ENCODE measurements at places on chromosomes 3 and 15.

DNA sequence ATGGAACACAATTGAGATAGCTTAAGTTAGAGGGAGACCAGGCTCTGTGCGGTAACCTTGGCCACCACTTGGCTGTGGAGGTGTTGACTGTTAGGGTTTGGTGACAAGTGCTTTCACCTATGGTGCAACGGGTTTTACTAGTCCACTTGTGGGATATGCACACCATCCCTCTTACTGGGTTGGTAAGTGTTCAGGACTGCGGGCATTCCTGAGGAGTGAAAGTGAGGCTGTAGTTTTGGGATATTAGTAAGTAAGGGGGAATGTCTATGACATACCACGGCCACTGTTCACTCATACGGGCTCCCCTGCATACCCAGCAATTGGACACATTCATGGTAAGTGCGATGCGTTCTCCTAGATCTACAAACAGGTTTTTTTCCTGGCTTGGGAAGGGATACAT, 8.0 kb upstream of the RAD54L2 start:
- DNase-seq: no peak

DNA sequence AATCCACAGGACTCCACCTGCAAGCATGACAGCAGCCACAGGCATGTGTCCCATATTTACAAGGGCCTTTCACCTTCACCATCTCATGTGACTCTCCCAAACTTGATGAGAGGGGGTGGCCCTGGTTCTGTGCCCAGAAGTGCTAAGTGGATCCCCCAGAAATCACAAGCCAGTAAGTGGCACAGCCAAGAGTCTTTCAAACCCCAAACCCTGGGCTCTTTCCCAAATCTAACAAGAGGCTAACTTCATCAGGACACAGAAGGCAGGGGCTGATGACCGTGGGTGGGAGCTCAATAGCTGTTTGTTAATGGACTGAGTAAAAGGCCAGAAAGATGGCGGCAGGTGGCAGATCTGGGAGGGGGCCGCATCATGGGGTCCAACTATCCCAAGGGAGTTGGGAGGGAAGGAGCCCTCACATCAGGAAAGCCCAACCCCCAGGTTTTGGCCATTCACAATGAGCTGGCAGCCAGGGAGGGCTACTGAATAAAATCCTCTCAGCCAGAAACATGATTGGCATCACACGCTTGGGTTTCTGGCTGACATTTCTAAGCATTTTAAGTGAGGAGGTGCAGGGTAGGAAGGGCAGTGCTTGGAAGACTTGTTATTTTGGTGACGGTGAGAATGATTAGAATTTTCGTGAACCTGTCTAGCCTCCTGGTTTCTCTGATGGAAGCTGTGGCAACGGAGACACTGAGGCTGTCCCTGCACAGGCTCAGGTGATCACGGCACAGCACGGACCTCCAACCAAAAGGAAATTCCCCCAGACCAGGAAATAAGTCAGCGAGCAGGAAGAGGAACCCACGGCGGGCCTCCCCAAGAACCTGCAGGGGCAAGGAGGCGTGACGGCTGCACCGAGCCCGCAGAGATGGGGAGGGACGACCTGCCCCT, 109.3 kb downstream of the OXNAD1 start:
- no peak for DNase-seq

DNA sequence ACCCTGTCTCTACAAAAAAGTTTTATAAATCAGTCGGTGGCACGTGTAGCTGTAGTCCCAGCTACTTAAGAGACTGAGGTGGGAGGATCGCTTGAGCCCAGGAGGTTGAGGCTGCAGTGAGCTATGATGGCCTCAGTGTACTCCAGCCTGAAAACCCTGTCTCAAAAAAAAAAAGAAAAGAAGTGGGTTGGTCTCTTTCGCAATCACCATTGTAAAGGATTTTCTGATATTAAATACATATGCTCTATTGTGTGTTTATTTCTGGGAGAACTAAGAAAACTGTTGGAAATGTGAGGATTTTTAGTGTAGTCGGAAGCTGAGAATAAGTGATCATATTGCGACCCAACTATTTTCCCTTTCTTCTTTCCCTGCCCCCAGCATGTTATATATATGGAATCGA, 7.5 kb downstream of the ZNF710 start:
- no peak for DNase-seq

DNA sequence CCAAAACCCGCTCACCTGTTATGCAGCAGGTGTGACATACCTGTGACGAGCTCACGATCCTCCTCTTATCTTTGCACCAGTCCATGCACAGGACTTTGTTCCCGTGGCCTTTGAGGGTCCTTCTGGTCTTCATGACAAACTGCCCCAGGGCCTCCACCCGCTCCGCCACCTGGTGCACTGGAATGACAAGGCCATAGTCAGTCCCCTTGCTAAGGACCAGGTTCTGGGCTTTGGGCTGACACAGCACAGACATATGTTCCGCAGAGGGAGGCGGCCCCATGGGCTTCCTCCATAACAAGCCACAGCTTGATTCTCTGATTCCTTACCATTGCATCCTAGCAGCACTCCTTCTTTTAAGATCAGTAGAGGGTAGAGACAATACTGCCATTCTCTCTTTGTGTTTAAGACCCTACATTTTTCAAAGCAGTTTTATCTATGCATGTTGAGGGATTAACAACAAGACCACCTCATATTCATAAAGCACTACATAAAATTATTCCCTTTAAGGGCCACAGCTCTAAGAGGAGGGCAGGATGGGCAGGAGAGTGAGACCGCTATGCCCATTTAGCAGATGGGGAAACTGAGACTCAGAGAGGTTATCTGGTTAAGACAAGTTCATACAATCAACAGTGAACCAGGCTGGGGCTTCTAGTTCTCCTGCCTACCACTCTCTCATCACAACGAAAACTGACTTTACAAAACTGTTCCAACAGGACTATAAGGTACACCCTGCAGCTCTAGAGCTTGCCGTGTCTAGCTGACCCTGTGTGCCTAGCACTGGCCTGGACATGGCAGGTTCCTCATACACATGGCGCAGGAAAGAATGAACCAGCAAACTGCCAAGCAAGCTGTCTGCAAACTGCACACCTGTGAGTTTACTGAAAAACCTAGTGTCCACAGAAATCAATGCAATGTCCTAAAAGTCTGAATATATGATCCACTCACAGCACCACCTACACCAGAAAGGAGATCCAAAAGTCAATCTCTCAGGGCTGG, 37.0 kb downstream of the GNB5 start:
- no peak for DNase-seq

GRCh38 chr3:27431116-27431515, 53.1 kb downstream of the SLC4A7 start:
- DNase-seq: no peak

- no peak for DNase-seq
Observed at GRCh38 chr3:133930341-133930933, 34.8 kb upstream of the RAB6B start.

DNA sequence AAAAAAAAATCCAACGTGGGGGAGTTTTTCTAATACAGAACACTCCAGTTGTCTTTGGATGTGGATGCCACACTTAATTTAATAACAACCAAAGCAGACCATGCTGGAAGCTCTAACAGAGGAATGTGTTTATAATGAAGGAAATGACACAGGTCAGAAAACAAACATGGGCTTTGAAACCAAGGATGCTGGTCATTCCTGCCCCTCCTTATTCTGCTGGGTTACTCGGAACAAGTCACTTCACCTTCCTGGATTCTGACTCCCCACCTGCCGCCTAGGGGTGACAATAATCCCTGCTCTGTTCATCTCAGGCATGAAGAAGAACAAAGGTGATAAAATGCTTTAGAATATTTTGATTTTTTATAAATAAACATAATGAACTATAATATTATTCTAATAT, 240.9 kb upstream of the ADAMTS9 start:
- no peak for DNase-seq

DNA sequence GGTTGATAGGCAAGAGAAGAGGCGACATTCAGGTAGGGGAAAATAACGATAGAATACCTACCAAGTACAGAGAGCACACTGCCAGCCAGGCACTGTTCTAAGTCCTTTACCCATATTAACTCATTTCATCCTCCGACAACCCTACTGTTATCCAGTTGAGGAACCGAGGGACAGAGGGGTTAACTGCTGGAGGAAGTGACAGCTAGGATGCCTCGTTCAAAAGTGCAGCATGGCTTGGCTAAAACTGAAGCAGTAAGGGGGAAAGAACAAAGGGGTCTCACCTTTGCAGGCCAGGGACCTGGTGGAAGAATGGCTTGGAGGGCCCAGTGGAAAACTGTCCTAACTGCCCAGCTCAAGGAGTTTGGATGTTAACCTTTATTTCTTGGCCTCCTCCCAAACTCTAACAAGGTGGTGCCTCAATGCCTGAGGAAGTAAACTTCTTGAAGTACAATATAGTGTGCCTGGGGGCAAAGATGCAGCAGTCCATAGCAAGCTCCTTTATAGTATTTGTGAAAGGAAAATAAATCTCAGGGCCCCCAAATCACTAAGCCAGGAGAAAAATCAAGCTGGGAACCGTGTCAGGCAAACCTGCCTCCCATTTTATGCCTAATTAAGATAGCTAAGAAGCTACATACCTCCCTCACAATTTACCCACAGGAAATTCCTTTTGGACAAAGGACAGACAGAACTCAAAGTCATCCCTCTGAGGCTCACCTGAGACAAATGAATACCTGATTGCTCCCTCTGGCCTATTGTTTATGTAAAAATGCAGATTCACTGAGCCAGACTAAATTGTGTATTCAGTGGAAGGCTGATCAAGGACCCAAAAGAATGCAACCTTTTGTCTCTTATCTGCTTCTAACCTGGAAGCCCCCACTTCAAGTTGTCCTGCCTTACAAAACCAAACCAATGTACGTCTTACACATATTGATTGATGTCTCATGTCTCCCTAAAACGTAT, 1.6 kb upstream of the ITGB5 start:
- no peak for DNase-seq

- DNase-seq: no peak
Observed at GRCh38 chr3:17442332-17443049, 299.9 kb downstream of the TBC1D5 start.

GRCh38 chr3:167355446-167355845, 24.7 kb downstream of the ZBBX start:
- no peak for DNase-seq

DNA sequence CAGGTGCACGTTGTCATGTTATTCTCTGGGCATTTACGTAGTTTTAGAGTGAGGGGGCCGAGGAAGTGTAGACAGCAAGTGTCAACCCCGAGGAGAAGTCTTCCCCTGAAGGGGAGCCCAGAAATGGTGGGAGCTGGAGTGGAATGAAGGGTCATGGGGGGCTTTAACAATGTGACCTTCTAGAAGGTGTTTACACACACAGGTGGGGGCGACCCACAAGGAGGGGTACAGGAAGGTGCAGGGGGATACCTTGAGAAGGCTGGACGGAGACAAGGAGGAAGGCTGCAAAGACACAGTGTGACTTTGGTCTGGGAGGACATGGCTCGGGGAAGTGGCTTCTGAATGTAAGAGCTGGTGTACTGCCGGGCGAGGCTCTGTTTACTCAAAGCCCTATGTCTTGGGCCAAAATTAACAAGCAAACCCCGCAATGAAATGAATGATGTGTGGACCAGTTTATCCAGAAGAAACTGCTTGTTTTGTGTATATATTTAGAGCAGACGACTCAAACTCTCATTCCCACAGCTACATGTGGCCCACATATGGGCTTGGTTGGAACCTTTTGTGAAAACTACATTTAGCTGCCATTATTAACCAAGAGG, 18.7 kb downstream of the TRPM1 start:
- no peak for DNase-seq

- DNase-seq: no peak
Observed at GRCh38 chr3:195705081-195705991, 15.4 kb upstream of the MUC20 start.

- no peak for DNase-seq
Observed at GRCh38 chr3:49899815-49900214, 3.9 kb downstream of the MST1R start.

DNA sequence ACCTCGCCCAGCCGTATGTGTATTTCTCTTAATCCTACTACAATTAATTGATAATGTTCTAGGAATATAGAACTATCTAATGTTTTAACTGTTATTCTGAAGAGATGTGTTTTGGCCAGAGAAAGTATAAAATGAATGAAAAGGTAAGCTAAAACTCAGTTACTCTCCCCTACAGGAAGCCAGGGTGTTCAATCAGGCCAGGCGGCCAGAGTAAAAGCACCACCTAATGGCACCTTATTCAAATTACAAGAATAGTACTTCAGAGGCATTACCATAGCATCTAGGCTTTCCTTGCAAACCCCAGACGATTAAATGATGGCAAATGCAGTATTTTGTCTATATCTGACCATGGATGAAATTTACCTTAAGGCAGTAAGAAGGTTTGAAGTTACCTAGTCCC, 10.4 kb downstream of the SLC12A8 start:
- DNase-seq: no peak
